ENCODE measurements at places on chromosomes 13 and 19.

- DNase-seq = no peak
Measured at GRCh38 chr19:40948580-40949299, 42.3 kb upstream of the CYP2B6 start.

DNA sequence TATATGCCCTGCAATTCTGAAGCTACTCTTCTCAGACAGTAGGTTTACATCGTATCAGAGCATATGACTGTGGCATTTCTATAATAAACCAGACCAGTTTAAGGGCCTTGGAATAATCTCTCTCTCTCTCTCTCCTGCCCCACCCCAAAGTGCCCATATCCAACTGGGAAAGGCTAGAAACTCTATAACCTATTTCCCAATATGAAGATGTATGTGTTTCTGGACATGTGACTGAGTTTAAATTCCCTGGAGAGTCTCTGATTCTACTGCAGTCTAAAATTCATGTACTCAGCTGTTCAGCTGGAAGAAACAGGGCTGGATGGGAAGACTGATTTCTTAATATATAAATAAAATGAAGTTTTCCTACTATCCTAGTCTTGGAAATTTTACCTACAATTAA is 91.9 kb upstream of the MBNL2 start:
- no peak for DNase-seq

DNA sequence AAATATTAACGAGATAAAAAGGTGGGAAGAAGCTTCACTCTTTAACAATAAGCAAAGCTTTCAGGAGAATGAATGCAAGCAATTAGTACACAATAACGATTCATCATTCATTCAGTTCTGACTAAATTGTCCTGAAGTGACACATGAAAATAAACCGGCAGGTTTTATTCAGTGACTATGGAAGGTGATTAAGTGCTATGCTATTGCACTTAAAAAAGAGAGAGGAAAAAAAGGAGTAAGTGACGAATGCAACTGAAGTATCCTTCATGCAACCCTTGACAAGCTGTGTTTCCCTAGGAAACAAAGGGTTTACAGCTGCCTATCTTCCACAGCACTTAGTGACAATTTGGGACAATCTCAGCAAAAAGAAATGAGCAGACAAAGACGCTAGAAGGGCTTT is 1.4 kb downstream of the LIG4 start:
- no peak for DNase-seq

DNA sequence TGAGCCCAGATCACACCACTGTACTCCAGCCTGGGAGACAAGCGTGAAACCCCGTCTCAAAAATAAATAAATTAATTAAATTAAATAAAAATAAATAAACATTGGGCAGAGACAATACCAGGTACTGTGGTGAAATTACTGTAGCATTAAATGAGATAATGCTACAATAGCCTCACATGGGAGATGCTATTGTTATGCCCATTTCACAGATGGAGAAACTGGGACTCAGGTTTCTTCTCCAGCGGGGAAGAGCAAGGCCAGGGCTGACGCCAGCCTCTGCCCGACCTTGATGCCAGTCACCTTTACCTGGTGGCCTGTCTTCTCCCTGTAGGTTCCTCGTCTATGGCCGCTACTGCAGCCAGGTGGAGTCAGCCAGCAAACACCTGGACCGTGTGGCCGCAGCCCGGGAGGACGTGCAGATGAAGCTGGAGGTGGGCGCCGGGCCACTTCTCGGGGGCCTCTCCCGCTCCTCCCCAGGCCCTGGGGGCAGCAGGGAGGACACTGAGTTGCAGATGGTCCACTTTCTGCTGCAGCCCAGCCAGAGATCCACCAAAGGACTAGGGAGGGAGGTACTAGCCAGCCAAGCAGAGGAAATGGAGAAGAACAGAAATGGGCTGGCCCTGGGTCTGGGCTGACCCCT is 53.9 kb downstream of the VAV1 start:
- no peak for DNase-seq

GRCh38 chr13:52452470-52452869 is 2.0 kb upstream of the VPS36 start:
- DNase-seq = no peak
